ACHN (cell line): ENCODE measurements at places on chromosomes 6 and 20.

GRCh38 chr6:130577178-130577919 lies 211.5 kb downstream of the TMEM200A start:
- no peak for DNase-seq

- no peak for DNase-seq
Measured at GRCh38 chr6:144075187-144075586, 20.2 kb downstream of the SF3B5 start.

GRCh38 chr6:168778201-168778600 lies 337.2 kb downstream of the SMOC2 start:
- DNase-seq = no peak

- DNase-seq = peak; percentile 90
Measured at GRCh38 chr6:166112580-166112979, 55.1 kb downstream of the TBXT start.

DNA sequence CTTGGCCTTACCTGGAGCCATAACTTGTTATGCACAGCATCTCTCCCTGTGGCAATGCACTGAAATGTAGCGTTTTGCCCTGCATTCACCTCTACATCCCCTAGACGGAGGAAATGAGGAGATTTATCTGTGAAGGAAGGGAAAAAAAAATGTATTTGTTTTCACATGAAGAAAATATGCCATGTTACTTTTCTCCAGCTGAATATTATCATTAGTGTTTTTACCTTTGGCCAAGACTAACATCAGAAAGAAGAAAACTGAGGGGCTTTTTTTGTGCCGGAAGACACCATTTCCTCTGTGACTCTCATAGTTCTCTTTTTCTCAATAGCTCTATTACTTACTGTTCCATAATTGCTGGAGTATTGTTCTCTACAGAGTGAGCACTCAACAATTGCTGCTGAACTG lies 280.4 kb downstream of the PTPRK start:
- DNase-seq = no peak

DNA sequence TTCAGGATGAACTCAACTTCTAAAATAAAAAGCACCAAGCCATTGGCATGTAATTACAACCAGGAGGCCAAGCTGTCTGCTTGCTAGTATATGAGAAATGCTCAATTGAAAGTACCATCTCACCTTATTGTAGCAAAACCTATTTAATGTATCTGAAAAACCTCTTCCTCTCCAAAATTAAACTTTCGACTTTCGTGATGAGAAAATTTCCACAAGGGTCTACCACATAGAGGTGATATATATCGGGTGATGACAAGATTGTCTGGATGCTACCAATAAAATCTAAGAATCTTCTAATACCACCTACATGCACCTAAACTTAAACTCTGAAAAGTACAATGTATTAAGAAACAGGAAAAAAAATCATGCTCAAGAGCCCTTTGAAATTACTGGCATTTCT lies 74.2 kb downstream of the ATXN1 start:
- DNase-seq = no peak

GRCh38 chr6:18101873-18102272 lies 20.6 kb downstream of the NHLRC1 start:
- DNase-seq = no peak

DNA sequence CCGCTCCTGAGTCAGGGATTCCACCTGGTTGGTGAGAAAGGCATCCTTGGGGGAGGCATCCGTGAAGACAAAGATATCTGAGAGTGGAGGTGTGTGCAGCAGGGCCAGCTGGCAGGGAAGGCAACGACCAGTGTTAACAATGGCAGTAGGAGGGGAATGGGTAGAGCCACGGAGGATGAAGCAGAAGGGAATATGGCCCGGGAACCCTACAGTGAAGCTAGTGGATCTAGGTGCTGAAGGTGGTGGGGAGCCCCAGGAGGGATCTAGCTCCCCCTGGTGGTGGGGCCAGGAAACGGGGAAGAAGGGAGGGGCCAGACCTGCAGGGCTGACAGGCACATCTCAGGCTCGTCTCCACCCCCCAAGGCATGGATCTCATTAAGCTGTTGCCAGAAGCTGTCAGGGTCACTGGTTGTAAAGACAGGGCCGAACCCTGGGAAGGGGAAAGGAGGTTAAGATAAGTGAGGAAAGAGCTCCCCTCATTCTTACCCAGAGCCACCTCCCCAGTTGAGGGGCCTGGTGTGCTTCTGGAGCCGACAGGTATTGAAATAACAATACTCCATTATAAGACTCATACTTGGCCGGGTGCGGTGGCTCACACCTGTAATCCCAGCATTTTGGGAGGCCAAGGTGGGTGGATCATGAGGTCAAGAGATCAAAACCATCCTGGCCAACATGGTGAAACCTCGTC lies 7.3 kb downstream of the VWA7 start:
- DNase-seq = peak; percentile 65

- peak; percentile 83 for DNase-seq
Measured at GRCh38 chr6:135922174-135922573, 70.7 kb downstream of the PDE7B start.

- DNase-seq = no peak
Measured at GRCh38 chr20:34586488-34587163, 28.1 kb downstream of the MAP1LC3A start.

- DNase-seq = no peak
Measured at GRCh38 chr6:97805596-97805995, 522.6 kb upstream of the MMS22L start.

DNA sequence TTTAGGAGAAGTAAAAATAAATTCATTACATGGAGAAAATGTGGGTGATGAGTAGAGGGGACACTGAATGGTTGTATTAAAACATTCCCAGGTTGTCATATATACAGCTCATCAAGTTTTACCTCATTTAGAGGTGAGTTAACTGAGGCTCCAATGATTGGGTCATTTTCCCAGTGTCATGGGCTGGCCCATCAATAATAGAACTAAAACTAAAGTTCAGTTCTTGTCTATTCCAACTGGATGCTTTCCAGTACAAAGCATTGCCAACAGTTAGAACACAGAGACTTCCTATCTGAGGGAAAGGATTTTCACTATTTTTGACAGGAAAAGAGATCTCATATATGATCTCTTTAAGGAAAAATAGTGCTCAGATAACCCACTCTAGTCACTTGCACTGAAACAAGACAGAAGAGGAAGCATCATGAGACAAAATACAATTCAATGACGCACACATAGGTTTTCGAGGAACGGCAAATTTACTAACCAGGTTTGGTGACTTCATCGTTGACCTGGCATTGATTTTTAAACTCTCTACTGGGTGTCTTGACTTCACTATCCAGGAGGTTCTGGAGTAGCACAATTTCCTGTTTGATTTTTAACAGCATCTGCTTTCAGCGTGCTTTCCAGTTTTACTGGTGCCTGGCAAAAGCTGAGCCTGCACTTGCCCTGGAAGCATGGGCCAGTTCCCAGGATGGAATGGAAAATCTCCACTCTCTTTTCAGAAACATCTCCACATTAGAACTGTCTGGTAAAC lies 195.5 kb upstream of the FBXL4 start:
- no peak for DNase-seq

- DNase-seq = no peak
Measured at GRCh38 chr6:39003492-39003891, 45.1 kb upstream of the GLP1R start.

GRCh38 chr6:120056085-120056484 lies 706.5 kb upstream of the MAN1A1 start:
- DNase-seq = peak; percentile 14

DNA sequence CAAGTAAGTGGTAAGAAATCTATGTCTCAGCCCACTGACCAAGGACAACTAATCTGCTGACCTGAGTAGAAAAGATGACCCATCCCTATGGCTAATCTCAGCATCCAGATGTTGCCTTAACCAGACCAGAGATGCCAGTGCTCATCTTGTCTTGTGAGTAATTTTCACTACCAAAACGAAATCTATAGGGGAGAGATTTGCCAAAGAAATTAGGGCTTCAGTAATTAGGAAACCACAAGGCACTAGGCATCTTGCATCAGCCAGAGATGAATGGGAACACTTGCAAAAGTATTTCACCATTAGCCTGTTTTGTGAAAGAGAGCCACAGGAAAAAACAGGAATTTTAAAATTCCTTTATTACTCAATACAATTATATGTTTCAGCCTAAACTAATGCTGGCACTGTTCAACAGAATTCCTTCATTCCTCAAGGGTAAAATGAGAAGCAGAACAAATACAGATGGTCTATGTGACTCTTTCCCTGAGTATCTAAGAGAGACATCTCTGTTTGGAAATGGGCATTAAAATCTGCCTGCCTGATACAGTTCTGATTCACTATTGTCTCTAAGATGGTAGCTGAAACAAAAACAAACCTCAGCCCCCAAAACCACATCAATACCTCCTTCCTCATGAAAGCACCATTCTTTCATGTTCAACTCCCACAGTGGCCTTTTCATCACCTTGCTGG lies 87.8 kb downstream of the GMDS start:
- DNase-seq = no peak

DNA sequence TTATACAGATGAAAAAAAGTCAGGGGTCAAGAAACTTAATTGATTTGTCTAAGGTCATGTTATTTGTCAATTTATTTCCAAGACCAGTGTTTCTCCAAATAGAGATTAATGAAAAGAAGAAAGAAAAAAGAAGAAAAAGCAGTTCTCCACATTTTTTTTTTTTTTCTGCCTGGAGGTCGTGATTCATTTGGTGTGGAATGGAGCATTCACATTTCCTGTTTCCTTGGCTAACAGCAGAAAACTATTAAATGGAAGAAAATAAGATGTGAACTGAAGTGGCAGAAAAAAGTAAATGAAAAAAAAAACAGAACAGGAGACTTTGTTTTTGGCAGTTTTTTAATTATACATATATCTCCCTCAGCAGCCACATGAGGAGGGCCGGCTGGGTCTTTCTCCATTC lies 470.8 kb upstream of the ZNF337 start:
- peak; percentile 32 for DNase-seq

GRCh38 chr6:41770381-41771057 lies 9.2 kb downstream of the FRS3 start:
- no peak for DNase-seq

GRCh38 chr6:157597461-157598312 lies 216.7 kb downstream of the ZDHHC14 start:
- peak; percentile 24 for DNase-seq

GRCh38 chr6:109944448-109944847 lies 33.7 kb upstream of the GPR6 start:
- no peak for DNase-seq

DNA sequence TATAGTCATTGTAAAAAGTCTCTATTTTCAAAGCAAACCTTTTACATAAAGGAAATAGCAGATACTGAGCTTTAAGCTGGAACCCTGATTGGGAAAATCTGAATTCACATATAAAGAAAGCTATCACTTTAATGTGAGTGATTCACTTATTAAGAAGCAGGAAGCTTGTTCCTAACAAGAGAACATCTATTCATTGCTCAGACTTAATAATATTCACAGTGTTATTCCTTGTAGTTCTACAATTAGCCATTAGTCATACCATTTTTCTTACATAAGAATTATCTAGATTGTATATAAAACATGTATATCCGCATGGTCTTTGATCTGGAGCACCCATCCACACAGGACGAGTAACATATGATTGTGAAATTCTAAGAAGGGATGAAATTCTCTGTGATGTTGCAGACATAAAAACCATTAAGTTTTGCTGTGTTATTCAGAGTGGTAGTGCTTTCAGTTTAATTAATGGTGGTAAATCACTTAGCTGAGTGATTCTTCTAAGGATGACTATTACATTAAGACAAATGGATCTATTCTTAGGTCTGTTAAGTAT lies 71.1 kb upstream of the FOXQ1 start:
- no peak for DNase-seq

DNA sequence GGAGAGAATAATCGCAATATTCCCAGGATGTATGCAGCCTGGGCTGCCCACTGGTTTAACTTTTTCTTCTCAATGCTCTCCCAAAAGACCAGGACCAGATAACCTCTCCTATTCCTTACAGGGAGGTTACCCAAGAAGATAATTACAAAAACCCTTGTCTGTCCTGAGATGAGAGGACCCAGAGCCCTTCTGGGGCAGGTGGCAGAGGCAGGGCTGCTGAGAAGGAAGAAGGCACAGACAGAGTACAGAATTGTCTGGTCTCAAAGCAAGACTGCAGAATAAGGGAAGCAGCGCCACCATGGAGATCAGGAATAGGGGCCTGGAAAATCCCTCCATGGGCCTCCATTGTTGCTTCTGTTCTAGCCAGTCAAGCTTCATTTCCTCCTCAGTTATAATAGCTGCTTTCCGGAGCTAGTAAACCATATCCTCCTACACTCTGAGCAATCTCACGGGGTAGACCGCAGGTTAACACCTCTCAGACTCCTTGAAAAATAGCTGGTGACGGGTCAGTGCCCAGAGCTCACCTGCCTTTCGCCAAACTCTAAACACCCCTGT lies 463 bp upstream of the HLA-DMB start:
- no peak for DNase-seq

- peak; percentile 73 for DNase-seq
Measured at GRCh38 chr6:25889877-25890853, 16.1 kb upstream of the SLC17A3 start.

GRCh38 chr6:129866256-129866655 lies 5.1 kb upstream of the TMEM244 start:
- no peak for DNase-seq

DNA sequence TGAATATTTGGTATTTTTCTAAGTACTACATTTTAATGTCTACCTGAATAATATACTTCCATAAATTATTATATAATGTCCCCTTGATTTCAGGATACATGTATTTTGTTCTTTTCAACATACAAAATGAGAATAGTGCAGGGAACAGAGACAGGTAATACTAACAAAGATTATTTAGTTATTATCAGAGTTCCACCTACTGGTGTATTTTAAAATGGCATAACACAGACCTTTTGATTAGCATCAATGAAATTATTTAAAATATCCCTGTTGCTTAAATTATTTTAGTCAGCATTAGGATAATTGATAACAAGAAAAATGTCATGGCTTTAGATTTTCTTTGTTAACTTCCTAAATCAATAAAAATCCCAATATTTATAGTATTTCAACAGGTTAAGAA lies 184.0 kb downstream of the PRDM13 start:
- DNase-seq = peak; percentile 5

DNA sequence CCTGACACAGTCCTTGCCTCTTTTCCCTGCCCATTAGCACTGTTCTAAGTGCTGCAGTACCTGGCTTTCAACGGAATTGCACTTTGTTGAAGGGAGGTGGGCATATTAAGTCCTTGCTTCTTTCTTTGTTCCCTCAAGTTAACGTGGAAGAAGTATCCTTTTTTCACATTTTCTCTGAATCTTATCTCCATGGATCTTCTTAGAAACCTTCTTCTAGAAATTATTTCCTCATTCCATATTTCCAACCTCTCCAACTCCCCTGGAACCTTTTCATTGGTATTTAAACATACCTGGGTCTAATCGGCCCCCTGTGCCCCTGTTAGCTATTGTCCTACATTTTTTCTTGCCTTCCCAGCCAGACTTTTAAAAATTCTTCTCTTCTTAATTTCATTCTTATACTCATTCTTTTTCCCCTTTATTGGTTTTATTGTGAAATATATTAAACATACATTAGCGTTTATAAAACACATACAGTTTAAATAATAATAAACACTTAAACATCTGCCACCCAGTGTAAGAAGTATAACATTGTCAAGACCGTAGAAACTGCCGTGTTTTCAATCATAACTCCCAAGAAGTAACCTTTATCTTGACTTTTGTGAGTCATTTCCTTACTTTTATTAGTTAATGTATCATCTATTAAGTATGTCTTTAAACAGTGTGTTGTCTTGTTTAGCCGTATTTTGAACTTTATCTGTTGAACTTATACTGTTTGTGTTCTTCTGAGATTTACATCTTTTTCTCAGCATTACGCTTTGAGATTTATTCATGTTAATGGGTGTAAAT lies 118.2 kb downstream of the CDKAL1 start:
- DNase-seq = peak; percentile 84

GRCh38 chr6:108211671-108212070 lies 45.8 kb downstream of the NR2E1 start:
- DNase-seq = no peak
